ENCODE measurements at places on chromosomes 4 and X.

DNA sequence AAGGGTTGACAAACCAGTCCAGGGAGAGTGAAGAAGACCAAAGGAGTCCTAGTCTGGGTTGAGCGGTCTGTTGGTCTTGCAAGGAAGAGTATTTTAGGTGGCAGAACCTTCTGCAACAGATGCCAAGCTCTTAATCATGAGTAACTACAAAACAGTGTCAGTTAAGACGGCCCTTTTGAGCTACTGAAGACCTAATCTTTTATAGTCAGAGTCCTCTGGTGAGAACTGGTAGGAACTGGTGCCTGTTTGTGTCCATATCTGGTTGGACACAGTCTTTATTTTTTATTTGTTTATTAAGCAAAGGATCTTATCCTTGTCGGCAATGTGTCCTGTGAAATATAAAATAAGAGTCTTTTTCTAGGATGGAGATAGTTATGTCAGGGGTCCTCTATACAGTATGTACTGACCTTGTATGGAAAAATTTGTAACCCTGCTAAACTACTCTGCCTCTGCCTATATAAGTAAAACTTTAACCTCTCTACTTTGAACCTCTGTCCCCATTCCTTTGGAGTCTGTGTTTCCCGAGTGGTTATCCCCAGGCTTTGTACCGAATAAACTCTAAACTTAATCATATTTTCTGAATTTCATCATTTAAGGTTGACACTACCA is 47.1 kb downstream of the FAM13A start:
- no peak for DNase-seq

GRCh38 chr4:144584428-144584827 is 61.5 kb upstream of the HHIP start:
- no peak for DNase-seq

GRCh38 chrX:71105628-71106027 is 912 bp downstream of the CXorf65 start:
- no peak for DNase-seq

DNA sequence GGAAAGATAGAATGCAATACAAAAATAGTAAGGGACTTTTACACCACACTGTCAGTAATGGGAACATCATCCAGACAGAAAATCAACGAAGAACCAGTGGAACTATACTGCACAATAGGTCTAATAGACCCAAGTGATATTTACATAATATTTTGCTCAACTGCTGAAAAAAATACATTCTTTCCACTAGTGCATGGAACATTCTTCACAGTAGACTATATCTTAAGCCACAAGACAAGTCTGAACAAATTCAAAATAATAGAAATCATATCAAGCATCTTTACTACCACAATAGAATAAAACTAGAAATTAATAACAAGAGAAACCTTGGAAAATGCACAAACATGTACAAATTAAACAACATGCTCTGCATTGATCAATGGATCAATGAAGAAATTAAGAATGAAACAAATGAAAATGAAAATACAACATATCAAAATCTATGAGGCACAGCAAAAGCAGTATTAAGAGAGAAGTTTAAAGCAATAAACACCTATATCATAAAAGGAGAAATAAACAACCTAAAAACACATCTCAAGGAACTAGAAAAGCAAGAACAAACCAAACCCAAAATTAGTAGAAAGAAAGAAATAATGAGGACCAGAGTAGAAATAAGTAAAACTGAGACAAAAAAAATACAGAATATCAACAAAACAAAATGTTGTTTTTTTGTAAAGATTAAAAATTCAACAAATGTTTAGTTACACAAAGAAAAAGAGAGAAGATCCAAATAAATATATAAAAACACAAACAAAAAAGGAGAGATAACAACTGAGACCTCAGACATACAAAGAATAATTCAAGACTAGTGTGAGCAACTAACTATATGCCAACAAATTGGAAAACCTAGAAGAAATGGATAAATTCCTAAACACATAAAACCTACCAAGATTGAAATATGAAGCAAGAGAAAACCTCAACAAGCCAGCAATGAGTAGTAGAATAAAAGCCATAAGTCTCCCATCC is 51.5 kb upstream of the ANTXR2 start:
- peak; percentile 37 for DNase-seq

GRCh38 chr4:53928825-53929224 is 135.6 kb downstream of the CHIC2 start:
- no peak for DNase-seq

DNA sequence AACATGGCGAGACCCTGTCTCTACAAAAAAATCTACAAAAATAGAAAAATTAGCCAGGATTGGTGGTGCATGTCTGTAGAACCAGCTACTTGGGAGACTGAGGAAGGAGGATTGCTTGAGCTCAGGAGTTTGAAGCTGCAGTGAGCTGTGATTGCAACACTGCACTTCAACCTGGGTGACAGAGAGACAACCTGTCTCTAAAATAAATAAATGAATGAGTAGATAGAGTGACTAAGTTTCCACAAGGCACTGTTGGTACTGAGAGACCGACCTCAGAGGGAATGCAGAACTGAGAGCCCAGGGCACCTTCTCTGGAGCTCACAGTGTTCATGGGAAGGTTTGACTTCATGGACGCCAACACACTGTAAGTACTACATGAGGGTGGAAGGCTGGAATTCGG is 26.7 kb upstream of the ARSD start:
- no peak for DNase-seq

DNA sequence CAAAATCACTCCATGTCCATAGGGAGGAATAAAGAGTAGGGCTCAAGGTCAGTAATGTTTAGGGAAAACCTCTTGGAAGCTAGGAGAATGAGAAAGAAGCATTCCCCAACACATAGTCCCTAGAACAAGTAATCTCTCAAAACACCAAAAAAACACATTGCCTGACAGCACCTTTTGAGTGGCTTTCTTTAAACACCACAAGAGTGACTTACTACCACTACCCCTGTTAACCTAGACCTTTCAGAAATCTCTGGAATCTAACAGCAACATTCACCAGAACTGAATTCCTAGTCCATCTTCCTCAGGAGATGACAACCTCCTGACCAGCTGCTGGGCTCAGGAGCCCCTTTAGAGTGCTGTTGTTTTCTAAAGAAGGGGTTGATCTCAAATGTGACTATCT is 142.2 kb downstream of the SOWAHB start:
- DNase-seq, result no peak

DNA sequence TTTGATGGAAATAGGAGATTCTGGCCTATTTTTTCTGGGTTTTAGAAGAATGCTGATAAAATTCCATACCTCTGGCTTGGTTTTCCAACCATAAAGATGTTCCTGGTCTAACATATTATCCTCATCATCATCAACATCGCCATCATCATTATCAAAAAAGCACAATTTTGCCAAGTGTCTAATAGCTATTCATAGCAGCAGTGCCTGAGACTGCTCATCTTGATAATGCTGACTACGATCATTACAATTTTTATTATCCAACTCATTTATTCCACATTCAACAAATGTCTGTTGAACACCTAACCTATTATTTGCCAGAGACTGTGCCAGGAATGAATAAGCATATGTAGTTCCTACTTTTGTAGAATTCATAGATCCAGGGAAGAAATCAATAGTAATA is 303.5 kb upstream of the GATB start:
- DNase-seq, result no peak

GRCh38 chr4:110705440-110705782 is 82.5 kb upstream of the PITX2 start:
- no peak for DNase-seq

DNA sequence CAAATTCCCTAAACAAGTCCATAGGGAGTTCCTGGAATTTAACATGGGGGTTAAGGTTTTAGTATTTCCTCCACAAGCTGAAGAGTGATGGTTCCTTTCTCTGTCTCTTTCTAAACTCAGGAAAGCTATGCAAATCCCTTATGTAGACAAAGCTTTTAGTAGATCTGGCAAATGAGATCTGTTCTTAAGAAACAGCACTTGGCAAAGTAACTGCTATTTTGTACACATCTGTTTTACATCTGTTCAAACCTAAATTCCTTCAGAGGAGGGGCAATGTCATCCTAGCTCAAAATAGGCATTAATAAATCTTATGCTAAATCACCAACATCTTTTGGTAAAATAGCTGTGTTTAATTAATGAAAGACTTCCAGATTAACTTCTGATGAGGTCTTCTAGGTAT is 137.8 kb upstream of the TBC1D9 start:
- DNase-seq, result no peak

- peak; percentile 61 for DNase-seq
Measured at GRCh38 chr4:143587703-143588102, 74.2 kb downstream of the SMARCA5 start.

- no peak for DNase-seq
Measured at GRCh38 chr4:55029821-55030503, 95.4 kb downstream of the KDR start.

DNA sequence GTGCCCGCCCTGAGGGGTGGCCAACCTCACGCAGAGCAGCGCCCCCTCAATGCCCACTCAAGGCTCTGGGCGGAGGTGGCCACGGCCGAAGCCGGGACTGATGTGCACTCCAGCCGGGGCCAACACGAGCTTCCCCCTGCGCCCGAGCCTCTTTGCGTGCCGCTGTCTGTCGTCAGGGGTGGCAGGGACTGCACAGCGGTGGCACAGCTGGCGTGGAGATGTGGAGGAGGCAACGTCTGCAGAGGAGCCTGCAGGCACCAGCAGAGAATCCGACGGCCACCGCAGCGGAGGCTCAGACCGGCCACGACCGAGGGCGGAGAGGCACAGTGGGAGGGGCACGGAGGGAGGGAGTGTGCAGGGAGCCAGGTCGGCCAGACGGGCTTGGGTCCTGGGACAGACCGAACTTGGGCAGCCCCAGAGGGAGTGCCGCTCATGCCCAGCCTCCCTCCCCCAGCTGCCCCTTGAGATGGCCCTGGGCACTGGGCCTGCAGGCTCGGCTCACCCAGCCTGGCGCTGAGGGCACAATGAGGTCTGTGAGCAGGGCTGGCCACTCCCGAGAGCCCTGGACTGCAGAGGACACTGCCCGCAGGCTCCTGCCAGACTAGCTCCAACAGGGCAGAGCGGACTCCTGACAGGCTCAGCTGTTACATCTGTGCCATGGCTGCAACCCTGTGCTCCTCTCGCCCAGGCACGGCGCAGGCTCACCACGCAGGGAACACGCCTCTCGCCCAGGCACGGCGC is 46.5 kb upstream of the CPLX1 start:
- DNase-seq, result no peak

GRCh38 chr4:1356181-1356998 is 9.4 kb downstream of the UVSSA start:
- peak; percentile 56 for DNase-seq

DNA sequence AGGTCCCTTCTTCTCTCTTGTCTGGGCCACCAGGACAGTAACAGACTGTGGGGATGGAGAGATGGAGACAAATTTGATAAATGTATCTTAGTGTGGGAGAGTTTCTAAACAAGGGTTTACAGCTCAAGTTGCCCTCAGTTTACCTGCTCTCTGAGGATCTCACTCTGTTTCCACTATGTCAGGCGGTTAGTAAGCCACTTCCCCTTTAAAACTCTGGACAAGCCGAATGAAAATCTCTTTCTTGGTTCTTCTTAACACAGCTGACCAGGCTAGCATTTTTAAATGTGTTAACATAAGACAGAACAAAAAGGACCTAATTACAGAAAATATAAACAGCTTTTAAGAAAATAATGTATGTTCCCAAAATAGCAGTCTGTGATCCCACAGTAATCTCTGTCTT is 2.9 kb upstream of the SCARB2 start:
- DNase-seq, result no peak

DNA sequence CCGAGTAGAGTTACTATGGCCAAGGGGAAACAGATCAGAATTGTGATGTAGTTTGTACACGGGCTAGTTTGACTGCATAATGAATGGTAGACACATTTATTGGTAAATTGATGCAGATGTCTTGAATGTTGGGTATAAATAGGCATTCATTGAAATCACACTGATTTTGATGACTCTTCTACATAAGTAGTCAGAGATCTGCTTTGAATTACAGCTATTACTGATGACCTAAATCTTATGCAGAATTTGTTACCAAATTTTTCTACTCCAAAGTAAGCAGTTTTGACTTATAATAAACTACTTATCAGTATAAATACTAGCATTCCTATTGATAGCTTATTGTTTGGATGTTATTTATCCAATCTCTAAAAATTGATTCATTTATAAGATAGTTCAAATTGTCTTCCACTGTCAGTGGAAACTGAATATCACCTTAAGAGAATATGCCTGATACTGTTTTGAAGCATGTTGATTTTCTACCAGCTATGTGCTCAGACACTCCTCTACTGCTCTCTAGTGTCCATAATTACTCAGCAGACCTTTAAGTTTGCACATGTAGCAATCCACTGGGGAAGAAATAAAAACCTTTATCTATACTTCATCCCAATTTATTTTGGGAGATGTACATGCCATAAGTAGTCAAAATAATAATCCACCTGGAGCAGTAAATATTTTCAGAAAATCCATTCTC is 120.3 kb downstream of the RASL11B start:
- peak; percentile 60 for DNase-seq

GRCh38 chr4:79413032-79413885 is 5.2 kb upstream of the GK2 start:
- DNase-seq, result no peak

DNA sequence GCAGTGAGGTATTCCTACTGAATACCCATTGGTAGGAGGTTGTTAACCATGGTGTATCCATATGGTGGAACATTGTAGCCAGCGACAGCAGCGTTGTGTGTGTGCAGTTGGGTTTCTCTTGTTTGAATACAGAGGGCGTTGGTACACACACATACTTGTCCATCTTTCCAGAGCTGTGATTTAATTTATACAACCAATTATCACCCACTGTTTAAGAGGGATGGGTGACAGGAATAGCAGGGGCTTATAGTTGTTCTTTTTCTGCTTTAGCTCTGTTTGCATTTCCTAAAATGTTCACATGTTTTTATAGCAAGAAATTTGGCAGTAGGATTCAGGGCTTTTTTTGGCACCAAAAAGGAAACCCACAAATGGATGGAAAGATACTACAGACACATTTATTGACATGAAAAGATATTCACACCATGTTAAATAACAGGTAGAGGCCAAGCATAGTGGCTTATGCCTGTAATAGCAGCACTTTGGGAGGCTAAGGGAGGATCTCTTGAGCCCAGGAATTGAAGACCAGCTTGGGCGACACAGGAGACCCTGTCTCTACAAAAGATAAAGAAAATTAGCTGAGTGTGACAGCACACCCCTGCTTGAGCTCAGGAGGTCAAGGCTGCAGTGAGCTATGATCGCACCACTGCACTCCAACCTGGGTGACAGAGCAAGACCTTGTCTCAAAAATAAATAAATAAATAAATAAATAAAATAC is 60.6 kb downstream of the TNIP2 start:
- no peak for DNase-seq

DNA sequence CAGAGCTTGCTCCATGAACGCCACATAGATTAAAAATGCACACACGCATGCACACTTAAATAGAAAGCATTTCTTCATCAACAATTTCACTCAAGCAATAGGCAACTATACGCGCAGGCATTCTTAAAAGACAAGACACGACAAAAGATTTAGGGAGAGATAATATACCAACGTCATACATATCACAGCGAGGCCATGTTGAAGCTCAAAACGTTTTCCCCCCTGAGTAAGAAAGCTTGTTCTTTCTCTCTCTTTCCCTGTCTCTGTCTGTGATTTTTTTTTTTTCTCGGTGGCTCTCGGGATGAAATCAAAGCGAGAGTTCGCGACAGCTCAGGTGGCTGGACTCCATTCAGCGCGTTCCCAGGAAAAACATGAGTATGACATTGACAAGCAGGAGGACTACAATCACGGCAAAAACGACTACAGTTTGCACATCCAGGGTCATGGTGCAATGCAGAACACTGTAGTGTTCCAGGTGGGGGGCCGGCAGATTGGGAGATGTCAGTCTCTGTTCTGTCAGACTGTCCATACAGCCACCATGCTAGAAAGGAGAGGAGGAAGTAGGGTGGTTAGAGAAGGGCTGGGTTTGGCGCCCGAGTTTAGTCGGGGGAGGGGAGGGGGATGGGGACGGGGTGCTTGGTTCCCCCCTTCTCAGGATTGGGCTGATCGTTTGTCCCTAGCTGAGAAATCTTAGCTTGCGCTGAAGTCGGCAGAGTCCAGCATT is 30.7 kb downstream of the ARHGEF9 start:
- DNase-seq, result peak; percentile 24

All from RKO (cell line).